ENCODE measurements at places on chromosomes 16 and 17. TPM values are rescaled to one million over a fixed set of nuclear protein-coding genes. Genes with fewer than 3 reads are reported as not detected.

DNA sequence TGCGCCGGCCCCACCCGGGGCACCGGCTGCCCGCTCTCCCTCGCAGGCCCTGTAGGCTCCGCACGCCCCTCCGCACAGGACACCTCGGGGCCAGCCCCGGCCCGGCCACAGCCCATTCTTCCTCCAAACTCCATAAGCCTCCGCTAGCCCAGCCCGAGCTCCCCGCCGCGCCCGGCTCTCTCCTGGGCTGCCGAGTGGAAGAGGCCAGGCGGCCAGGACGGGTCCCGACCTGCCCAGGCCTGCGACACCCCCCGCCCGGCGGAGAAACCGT, 397 bp downstream of the NCOR1 start:
- peak; percentile 58 for ATAC-seq

DNA sequence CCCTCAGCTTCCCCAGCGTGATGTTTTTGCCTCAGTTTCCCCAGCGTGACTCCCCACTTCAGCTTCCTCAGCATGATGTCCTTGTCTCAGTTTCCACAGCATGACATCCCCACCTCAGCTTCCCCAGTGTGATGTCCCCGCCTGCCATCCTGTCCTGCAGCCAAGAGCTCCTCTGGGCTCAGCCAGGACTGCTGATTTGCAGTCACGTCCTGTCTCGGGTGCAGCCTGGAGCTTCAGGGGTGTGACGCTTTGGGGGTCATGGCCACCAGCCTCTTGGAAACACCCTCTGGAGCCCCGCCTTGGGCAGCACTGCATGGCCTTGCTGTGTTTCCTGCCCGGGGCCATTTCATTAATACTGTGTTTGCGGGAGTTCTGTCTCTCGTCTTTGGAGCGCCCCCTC, 16.5 kb upstream of the NUDT16L1 start:
- no peak for ATAC-seq

The SLFN14 gene
- not detected for total RNA-seq

The ZNF263 gene
- 9.3 TPM for total RNA-seq

GRCh38 chr17:77734371-77735080, 224.0 kb upstream of the TNRC6C start:
- ATAC-seq: peak; percentile 23

DNA sequence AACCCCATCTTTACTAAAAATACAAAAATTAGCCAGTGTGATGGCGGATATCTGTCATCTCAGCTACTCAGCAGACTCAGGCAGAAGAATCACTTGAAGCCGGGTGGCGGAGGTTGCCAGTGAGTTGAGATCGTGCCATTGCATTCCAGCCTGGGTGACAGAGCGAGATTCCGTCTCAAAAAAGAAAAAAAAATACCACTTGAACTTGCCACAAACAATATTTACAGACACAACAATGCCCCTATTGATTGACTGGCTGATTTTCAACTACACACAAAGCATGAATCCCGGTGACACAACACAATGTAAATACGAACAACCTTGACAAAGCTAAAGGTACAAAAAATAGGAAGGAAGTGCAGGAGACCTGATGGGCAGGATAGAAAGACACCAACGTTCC, 49.3 kb downstream of the NXN start:
- ATAC-seq: no peak

GRCh38 chr17:32783602-32784001, 93.3 kb downstream of the MYO1D start:
- peak; percentile 81 for ATAC-seq

DNA sequence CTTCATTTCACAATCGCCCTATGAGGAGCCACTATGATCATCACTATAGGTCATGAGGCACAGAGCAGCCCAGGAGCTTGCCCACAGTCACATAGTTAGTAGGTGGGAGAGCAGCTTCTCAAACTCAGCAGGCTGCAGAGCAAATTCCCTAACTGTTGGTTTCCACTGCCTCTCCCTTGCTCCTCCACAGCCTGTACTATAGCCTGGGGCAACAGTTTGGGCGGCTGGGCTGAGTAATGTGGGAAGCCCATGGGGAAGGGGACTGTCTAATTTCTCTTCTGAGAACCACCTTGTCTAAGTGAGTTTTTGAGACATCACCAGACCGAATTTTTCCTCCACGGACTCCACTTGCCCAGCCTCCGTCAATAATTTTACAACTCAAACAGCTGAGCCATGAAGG, 73.4 kb upstream of the GPR139 start:
- ATAC-seq: no peak

GRCh38 chr17:82062076-82062983, 3.3 kb downstream of the DUS1L start:
- ATAC-seq: no peak

Data from esophagus mucosa (tissue), 1 donor.